ENCODE measurements at places on chromosomes 1 and 21. TPM values are rescaled to one million over a fixed set of nuclear protein-coding genes. Genes with fewer than 3 reads are reported as not detected.

- no peak for ATAC-seq
Measured at GRCh38 chr21:42073145-42074099, 2.3 kb downstream of the UMODL1 start.

GRCh38 chr1:16318555-16318954 lies 33.7 kb downstream of the FBXO42 start:
- ATAC-seq = peak; percentile 77

DNA sequence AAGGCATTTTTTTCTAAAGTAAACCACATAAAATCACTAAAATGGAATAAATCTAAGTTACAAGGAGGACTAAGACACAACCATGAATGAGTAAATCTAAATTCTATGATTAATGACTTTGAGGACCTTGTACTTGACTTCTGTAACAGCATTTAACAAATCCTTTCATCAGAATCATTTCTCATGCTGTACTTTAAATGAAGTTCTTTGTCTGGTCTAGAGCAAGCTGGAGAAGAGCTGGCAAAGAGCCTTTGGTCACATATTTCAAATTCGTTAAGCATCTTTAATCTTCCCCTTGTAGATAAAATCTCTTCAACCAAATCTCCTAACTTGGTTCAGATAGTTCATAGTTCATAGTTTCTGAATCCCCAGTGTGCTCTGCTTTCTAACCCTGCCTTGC lies 405.4 kb downstream of the PTPRC start:
- ATAC-seq = no peak

GRCh38 chr1:17117451-17118265 lies 1.6 kb downstream of the PADI2 start:
- ATAC-seq = no peak

DNA sequence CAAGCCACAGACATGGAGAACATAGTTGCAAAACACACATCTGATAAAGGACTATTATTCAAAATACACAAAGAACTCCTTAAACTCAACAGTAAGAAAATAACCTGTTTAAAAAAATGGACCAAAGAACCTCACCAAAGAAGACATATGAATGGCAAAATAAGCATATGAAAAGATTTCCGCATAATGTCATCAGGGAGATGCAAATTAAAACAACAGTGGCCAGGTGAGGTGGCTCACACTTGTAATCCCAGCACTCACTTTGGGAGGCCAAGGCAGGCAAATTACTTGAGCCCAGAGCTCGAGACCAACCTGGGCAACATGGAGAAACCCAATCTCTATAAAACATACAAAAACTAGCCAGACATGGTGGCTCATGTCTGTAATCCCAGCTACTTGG lies 50.4 kb downstream of the PRPF38A start:
- ATAC-seq = no peak

DNA sequence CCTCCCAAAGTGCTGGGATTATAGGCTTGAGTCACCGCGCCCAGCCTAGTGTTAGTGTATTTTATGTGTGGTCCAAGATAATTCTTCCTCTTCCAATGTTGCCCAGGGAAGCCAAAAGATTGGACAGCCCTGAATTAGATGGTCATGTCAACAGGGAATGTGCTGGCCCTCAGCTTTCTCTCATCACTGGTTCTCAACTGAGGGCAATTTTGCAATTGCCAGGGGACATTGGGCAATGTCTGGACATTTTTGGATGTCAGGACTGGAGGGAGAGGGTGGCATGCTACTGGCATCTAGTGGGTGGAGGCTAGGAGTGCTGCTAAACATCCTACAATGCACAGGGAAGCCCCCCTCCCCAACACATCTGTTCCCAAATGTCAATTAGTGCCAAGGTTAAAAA lies 95.0 kb downstream of the LAMC2 start:
- no peak for ATAC-seq

DNA sequence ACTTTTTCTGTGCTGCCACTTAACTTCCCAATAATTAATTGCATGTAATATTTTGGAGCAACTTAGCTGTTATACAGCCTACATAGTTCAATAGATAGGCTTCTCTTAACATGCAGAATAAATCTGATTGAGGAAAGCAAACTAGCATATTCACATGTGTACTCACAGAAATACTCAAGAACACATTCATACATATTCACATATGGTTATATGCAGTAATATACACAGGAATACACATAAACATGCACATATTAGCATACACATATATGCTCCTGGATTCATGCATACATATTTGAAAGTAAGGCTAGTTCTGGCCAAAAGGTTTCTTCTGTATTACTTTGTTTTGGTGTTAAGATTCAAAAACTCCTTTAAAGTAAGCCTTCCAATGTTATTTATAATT lies 73.1 kb downstream of the HMCN1 start:
- ATAC-seq = no peak

The NBPF4 gene
- 0.05 TPM for total RNA-seq

The BATF3 gene
- total RNA-seq = 1.8 TPM

The SPRR2E gene
- not detected for total RNA-seq

The CRYZ gene
- total RNA-seq = 15.3 TPM

The TMCO2 gene
- total RNA-seq = not detected

All from motor neuron (in vitro differentiated cells).